ENCODE measurements at places on chromosomes 5 and 9.

DNA sequence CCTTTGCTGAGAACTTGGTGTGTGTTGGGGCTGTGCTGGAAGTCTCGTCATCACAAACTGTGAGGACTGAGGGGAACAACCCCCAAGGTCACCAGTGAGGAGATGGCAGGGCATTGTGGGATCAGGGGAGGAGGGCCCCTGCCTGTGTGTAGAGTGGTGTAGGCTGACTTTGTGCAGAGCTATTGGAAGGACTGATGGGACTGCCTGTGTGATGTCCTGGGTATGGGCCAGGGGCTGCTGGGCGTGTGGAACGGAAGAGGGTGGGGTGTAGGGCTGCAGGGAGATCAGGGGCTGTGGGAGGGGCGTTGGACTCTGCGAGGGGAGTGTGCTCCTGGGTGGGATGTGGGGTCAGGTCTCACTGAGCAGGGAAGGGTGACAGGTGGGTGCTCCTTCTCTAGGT lies 3.6 kb downstream of the WNK2 start:
- no peak for DNase-seq

- DNase-seq, result no peak
These were observed 21.2 kb upstream of the ROPN1L start for GRCh38 chr5:10420468-10420867.

GRCh38 chr5:139100825-139101224 lies 97.3 kb downstream of the SIL1 start:
- no peak for DNase-seq

GRCh38 chr9:69393425-69393824 lies 68.4 kb downstream of the ENTREP1 start:
- no peak for DNase-seq

- DNase-seq, result no peak
These were observed 77.9 kb upstream of the KLF9 start for GRCh38 chr9:70492319-70492777.

DNA sequence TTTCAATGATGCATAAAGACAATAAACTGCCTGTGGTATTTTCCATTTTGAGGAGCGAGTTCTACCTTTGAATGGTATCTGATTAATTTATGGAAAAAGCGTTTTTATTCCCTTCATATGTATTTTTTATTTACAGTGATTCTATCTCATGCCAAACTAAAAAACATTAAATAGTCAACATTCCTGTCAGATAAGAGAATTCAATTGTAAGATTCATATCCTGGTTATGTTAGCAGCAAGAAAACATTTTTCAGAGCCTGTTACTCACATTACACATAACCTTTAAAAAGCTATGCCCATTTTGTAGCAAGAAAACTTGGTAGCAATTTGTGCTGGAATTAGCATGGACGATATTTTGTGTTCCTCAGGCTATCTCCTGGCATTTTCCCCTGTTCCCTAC lies 55.1 kb upstream of the PRLR start:
- DNase-seq, result no peak

DNA sequence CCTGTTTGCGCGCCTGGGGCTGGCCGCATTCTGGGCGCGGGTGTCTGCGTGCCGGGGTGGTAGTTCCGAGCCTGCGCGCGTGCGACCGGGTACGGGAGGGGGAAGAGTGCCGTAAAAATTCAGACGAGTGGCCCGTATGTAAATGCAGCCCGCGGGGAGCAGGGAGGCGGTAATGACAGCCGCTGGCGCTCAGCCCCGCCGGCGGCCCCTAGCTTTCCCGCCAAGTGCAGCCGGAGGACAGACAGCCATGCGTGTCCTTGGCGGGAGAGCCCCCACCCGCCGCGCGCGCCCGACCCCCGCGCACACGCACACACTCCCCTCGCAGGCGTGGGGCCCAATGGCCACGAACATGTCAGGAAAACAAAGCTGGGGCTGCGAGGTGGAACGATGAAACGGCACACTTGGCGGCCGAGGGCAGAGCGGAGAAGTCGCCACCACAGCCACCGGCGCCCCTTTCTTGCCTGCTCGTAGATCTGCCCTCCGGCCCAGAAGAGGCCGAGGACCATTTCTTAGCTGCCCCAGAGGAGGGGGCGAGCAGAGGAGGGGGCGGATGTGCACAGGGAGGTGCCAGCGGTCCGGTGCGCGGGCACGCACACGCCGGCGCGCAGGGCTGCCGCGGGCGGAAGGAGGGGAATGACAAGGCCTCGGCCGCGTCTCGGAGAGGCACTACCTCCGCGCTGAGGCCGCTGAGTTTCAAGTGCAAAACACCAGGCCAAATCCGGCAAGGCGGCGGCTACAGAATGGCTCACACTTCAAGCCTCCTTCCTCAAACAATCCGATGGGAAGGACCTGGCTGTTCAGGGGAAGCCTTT lies 208.4 kb downstream of the MEF2C start:
- DNase-seq, result peak; percentile 70

DNA sequence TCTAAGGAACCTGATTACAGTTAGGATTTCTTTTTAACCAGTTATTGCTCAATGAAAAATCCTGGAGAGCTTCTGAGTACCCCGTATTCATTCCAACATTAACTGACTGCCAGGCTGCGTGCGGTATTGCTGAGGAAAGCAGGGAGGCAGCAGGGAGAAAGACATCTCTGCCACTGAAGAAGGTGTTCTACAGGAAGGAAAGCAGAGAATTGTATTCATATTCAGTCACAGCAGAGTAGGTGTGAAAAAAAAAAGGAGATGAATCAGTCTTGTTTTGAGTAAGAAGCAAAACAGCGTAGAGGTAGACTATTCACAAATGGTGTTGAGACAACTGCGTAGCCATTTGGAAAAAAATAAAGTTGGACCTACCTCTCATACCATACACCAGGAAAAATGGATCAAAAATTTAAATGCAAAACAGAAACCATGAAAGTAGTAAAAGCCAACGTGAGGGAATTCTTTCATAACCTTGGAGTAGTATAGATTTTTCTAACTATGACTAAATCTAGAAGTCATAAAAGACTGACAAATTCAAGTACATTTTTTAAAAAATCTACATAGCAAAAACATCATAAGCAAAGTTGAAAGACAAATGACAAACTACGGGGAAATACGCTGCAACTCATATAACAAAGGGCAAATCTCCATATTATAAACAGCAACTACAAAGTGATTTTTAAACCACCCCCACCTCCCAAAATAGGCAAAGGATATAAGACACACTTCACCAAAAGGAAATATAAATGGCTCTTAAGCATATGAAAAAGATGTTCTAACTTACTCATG lies 9.9 kb upstream of the NR4A3 start:
- DNase-seq, result peak; percentile 49

DNA sequence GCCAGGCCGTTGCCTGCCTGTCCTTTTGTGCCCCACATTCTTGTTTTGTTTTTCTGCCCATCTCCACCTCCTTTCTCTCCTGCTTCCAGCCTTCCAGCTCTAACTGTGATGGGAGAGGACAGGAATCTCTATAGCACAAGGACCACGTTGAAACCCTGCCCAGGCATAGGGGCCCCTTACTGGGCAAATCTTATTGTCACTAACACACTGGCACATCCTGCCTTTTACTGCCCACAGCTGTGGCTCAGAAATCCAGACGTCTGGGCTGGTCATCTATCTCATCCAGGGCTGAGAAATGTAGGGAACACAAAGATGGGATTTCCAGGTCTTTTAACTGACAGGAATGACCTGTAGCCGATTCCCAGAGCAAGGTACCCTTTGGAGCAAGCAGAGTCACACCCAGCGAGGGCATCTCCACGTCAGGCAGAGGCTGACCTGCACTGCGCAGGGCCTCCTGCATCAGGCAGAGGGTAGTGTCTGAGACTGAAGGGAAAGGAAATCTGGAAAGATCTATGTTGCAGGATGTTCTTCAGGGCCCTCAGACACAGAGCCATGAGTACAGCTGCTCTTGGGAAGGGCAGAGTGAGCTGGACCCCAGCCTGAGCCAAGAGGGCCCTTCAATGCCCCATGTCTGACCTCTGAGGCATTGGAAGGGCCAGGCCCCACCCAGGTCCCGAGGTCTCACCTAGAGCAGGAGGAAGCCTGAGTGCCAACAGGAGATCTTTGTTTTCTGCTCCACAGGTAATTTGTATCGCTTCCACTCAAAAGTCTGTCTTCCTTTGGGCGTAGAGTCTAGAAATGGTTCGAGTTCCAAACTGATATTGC lies 278.8 kb downstream of the FSTL4 start:
- DNase-seq, result no peak

DNA sequence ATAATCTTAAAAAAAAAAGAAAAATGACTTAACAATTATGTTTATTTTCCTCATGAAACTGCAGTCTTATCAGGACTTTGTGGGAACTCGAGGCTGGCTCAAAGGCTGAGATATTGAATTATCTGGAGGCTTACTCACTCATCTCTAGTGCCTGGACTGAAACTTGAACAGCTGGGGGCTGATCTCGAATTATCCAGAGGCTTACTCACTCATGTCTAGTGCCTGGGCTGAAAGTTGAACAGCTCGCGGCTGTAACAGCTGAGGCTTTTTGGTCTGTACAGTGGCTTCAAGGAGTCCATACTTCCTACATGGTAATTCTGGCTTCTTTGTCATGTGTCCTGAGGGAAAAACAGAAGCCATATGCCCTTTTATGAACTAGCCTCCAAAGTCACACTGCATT lies 371.9 kb downstream of the CETN3 start:
- DNase-seq, result no peak

GRCh38 chr9:13174906-13175639 lies 104.4 kb downstream of the MPDZ start:
- no peak for DNase-seq

GRCh38 chr9:135826188-135826545 lies 81.2 kb downstream of the CAMSAP1 start:
- DNase-seq, result no peak

- no peak for DNase-seq
These were observed 6.1 kb downstream of the RUSC2 start for GRCh38 chr9:35495984-35496383.

DNA sequence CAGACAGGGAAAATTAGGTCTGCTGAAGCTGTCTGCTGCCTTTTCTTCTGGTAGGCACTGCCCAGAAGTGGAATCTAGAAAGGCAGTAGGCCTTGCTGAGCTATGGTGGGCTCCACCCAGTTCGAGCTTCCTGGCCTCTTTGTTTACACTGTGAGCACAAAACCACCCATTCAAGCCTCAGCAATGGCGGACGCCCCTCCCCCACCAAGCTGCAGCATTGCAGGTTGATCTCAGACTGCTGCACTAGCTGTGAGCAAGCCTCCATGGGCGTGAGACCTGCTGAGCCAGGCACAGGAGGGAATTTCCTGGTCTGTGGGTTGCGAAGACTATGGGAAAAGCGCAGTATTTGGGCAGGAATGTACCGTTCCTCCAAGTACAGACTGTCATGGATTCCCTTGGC lies 18.5 kb downstream of the AGTPBP1 start:
- DNase-seq, result peak; percentile 32

DNA sequence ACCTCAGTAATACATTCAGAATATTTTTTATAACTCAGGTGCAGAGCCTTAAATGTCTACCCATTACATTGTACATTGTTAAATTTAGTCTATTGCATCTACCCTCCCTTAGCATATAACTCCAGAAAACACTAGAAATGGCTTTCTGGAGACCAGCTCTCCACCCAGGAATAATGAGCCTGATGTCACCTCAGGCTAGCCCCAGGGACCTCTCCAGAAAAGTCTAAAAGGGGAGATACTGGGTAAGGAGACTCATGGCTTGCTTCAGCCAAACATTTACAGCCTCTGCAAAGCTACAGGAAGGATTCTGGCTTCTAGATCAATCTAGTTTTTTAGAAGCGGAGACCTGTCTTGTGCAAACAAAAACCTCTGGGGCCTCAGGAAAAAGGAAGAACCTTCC lies 13.8 kb upstream of the SUSD1 start:
- DNase-seq, result no peak

GRCh38 chr5:157323107-157323706 lies 57.3 kb downstream of the CYFIP2 start:
- no peak for DNase-seq

GRCh38 chr9:70408393-70409040 lies 5.9 kb downstream of the KLF9 start:
- DNase-seq, result no peak

- DNase-seq, result no peak
These were observed 67.2 kb upstream of the TSLP start for GRCh38 chr5:111004291-111004690.

DNA sequence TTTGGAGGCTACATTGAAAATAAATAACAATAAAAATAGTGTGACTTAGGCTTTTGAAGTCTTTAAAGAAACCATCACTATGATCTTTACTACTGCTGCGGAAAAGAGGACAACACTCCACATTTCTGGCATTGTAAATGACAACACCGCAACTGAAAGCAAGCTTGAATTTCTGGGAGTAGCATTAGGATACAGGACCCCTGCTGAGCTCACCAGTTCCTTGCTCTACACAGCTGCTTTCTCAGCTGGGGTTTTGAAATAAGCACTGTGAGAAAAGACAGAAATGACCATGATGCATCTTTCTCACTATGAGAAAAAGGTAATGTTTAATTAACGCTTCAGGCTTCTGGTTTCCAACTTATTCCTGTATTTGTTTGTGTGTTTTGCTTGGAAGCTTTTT lies 168.0 kb downstream of the TAF11L14 start:
- DNase-seq, result no peak

DNA sequence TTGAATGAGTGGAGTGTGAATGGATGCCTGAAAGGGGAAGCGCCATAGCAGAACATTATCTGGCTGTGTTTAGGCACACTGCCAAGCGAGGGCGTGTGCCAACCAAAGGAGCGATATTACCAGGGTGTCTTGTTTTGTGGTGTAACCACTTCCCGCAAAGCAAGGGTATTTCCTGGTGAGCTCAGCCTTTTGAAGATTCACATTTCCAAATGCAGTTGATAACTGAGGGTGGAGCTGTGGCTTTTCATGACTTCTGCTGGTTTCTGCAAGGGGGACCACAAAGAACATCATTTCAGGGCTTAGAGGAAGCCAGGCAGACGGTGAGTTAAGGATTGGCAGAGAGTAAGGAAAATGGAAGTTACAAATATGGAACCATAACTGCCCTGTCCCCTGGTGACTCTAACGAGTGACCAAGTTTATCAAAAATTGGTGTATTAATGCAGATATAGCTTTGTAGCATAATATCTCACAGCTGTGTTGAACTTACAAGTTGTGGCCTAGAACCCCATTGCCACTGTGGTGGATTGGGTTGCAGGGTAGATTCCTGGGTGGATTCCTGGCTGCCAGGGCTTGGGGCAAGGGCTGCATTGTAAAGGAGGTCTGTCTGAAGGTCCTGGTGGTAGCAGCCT lies 71.4 kb downstream of the RALGPS1 start:
- peak; percentile 86 for DNase-seq

GRCh38 chr9:96599298-96599697 lies 20.3 kb downstream of the CDC14B start:
- DNase-seq, result no peak

DNA sequence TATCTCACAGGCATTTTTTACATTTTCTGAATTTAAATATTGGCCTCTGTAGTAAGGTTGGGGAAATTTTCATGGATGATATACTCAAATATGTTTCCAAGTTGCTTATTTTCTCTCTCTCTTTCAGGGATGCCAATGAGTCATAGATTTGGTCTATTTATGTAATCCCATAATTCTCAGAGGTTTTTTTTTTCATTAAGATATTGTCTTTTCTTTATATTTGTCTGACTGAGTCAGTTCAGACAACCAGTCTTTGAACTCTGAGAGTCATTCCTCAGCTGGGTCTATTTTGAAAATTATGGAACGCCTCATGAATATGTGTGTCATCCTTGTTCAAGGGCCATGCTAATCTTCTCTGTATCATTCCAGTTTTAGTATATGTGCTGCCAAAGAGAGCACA lies 223.2 kb downstream of the PCSK1 start:
- no peak for DNase-seq
